Right hindlimb (tissue), 1 donor: ENCODE measurements at places on chromosomes 6 and 20.
A peak's percentile ranks its signal among the peaks of the same experiment; 100 is the strongest.

DNA sequence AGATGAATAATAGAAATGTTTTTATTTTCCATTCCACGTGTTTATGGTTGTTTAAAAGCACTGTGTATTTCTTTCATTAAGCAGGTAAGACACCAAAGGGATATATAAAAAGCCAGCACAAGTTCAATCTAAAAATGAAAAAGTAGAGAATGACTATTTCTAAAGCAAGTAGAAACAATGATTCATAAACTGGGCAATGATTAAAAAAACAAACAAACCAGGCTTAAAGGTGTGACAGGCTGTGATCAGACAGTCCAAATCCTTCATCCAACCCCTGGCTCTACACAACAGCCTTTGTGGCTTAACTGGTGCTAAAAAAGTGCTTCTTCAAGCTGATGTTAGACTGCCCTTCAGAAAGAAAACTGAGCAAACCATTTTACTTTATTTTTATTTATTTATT lies 45.7 kb upstream of the TSHZ2 start:
- no peak for DNase-seq

GRCh38 chr20:25659999-25660398 lies 36.2 kb upstream of the NANP start:
- no peak for DNase-seq

- DNase-seq: no peak
Measured at GRCh38 chr6:85431271-85431670, 18.6 kb upstream of the NT5E start.

DNA sequence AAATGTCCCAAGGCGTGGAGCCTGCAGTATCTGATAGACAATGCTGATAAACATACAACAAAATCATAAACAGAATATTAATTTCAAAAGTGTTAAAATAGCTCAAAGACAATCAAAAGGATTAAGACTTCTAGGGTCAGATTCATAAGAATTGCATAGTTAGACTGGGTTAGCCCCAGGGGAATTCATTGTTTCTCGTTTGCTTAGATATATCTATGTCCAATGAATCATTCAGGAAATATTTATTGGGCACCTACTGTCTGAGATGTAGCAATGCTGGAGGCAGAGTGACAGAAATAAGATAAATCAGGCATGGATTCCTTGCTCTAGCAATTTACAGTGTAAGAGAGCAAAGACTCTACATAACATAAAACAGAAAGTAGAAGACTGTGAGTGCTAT lies 124.4 kb upstream of the PRL start:
- DNase-seq: no peak

GRCh38 chr6:68729377-68729903 lies 94.4 kb downstream of the ADGRB3 start:
- DNase-seq: no peak

DNA sequence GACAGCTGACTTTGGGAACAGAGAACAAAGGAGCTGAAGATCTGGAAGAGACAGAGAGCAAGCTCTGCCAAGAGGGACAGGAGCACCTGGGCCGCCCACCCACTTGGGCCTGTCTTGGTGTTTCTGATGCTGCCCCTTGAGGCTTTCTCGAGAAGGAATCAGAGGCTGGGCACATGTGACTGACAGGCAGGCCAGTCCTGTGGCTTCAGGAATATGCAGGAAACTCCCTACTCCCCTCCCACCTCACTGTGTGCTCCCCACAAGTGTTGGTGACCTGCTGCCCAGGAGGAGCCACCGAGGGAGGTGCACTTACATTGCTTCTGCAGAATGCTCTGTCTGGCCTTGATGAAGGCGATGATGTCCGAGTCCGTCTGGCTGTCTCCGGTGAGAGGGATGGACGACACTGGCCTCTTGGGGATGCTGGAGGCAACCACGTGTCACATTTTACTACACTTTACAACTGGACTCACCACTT lies 20.9 kb upstream of the KCNK16 start:
- DNase-seq: no peak

- peak; percentile 55 for DNase-seq
Measured at GRCh38 chr20:46308258-46309157, at the start of gene CDH22. CDH22 (minus strand) TSS chr20:46308498; CDS start chr20:46251294, 57,204 bp downstream.

DNA sequence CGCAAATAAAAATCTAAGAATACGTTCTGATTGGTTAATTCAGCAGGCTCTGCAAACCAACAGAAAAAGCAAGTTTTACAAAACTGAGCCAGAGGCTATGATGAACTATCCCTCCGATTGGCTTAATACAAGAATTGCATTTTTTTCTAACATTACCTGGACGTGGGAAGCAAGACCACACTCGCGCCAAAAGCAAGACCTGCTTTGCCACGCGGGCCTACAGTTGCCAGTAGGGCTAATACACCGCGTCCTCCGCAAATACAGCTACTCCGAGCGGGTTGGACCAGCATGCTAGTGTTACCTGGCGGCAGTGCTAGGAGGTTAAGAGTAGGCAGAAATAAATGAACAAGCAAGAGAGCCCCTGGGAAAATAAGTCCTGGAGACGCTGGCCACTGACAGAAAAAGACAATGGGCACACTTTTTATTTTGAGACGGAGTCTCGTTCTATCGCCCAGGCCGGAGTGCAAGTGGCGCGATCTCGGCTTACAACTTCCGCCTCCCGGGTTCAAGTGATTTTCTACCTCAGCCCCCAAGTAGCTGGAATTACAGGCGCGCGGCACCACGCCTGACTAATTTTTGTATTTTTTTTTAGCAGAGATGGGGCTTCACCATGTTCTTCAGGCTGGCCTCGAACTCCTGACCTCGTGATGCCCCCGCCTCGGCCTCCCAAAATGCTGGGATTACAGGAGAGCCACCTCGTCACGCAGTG lies 131.9 kb upstream of the BTN3A2 start:
- DNase-seq: peak; percentile 72

- no peak for DNase-seq
Measured at GRCh38 chr20:19785173-19785982, 27.3 kb downstream of the RIN2 start.

DNA sequence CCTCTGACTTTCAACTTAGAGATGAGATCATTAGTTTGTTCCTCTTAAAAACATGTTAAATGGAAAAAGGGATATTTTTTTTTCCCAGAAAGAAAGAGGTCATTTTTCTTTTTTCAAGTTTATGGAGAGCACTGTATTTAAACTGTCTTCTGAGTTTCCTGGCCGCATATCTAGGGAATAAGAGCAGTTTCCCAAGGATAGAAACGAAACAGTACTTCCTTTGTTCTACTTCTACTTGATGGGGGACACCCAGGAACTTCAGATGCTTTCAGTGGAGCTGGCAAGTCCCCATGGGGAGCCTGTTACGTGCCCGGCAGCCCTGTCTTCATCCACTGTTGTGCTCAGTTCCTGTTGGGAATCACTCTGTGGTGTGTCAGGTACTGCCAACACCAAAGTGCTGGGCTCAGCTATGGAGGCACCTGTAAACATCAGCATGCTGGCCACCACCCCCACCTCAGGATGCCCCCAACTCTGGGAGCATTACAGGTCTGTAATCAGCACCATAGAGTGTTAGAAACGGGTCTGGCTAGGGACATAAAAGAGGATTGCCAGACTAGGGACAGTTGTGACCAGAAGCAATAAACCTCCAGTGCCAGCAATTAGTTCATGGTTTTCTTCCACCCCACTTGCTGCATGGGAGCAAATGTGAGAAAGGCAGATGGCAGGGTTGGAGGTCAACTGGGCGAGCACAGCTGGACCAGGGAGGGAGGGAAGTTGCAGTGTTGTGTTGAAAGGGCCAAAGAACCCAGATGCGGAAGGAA lies 221.7 kb upstream of the ECI2 start:
- no peak for DNase-seq

DNA sequence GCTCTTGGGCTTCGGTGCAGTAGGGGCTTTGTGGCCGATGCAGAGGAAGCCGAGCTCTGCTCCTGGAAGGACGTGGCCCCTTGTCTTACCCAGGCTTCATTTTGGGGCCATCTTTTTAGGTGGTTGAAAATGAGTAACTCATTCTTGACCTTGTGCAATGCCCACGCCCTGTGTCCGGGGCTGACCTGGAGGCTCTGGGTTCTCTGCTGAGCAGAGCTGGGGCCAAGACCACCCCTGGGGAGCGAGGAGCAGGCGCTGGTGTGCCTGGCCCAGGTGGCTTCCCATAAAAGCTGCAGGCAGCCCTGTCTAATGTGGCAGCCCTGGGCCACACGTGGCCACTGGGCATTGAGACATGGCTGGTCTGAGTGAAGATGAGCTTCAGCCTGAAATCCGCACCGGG lies 25.7 kb downstream of the NTSR1 start:
- no peak for DNase-seq

DNA sequence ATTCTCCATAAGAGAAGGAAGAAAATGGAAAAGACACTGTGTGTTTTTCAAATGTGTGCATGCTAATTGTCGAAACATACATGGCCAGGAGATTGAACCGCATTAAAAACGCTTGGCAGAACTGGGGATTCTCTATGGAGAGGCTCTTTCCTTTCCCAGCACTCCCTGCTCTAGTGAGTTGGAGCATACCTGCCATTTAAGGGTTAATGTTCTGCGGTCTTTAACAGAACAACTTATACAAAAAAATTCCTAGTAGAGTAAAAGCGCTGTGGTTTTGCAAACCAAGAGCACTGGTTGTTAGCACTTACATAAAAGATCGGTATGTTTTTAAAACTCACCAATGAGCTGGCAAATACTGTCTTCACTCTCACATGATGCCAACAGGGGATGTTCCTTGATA lies 1.5 kb downstream of the TAGAP start:
- no peak for DNase-seq

DNA sequence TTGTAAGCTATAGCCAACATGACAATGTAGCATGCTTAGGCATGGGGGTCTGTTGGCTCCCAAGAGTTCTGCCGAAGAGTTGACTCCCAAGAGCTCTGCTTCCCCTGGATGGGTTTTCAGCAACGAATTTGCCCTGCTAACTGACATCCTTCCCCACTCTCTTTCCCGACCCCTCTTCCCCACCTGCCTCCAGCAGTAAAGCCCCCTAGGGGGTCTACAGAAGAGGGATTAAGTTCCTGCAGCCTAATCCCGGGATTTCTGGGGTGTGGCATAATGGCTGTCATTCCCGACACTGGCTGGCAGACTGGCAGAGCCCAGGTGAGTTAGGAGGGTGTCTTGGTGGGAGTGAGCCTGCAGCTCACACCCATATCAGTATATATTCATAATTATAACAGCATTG lies 121.0 kb upstream of the ZNF184 start:
- DNase-seq: no peak

GRCh38 chr20:40668449-40669228 lies 20.4 kb downstream of the MAFB start:
- DNase-seq: no peak

DNA sequence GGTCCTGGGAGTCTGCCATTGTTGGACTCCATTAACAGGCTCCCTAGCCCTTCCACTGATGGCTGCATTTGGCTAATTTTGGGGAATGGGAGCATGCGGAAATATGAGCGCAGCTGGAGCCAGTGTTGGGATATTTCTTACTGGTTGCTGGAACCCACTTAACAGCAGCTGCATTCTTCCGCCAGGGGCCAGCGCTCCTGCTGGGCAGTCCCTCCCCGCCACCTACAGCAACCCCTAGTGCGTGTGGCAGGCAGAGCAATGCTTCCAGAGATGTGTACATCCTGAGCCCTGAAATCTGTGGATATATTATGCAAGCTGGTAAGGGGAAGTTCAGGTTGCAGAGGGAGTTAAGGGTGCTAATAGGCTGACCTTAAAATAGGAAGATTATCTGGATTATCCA lies 16.4 kb downstream of the CST8 start:
- no peak for DNase-seq

DNA sequence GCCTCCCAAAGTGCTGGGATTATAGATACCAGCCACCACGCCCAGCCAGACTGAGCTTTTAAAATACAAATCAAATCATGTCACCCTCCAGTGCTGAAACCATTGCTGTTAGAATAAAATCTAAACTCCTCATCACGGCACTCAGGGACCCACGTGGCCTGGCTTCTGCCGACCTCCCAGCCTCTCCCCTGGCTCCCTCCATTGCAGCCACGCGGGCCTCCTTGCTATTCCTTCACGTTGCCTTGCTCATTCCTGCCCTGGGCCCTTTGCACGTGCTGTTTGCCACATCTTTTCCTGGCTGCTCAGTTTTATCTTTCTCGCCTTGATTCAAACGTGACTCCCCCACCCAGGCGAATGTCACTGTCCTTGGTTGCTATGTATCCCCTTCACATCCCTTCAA lies 244.6 kb downstream of the PREX1 start:
- DNase-seq: no peak

DNA sequence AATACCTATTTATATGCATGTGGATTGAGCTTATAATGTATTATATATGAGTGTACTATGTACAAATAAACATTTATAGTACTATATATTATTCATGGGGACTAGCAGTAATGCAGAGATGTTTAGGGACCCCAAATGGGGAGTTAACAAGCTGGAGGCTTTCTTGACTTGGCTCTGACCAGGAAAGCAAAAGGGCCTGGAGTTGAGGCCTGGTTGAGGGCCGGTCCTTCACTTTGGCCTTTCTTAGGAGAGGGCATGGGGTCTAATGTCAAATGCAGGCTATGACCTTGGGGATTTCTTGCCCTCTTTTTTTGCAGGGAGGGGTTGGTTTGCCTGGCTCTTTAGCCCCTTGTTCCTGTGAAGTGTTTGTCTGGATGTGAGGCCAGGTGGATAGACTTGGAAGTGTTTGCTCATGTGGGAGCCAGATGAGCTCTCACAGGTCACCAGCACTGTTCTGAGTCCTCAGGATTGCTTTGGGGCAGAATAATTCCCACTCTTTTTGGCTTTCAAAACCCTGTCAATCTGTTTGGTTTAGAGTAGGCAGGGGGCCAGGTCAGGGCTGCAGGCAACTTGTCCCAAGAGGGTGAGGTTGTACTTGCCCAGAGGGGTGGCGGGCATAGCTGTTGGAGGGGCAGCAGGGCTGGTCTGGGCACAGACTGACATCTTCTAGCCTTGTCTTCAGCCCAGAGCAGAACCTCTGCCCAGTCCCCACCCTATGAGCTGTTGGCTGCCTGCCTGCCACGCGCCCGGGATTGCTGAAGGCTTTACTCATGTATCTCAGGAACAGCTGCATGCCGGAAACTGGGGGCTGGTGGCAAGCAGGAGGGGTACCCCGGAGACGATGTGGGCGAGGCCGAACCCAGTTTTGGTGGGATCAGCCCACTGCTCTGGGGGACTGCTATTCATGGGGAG lies 14.6 kb downstream of the TJAP1 start:
- DNase-seq: peak; percentile 84

- no peak for DNase-seq
Measured at GRCh38 chr6:159194421-159194820, 25.2 kb downstream of the FNDC1 start.

DNA sequence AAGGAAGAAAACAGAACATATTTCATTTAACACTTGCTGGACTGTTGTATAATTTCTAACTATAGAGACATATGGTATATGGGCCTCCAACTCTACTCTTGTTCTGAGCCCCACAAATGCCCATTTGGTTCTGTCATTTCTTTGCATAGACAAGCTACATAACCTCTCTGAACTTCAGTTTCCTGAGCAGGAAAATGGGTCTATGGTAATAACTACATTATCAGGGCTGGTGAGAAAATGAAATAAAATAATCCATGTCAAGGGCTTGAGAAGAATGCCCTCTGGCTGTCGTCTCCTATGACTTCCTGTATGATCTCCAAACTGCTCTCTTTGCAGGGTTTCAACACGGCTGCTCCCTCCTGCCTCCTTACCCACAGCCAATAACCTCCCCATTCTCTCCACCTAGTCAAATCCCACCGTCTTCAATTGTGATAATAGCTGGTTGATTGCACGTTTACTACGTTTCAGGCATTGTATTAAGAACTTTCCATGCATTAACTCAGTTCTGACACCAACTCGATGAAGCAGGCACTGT lies 12.0 kb downstream of the ZCCHC3 start:
- no peak for DNase-seq
